CD4-positive, alpha-beta T cell treated with Interleukin-10 for 1 hour (primary cell): ENCODE measurements at places on chromosomes 6 and 20.

- DNase-seq = no peak
Measured at GRCh38 chr20:2476742-2477615, 6.4 kb upstream of the SNRPB start.

GRCh38 chr6:81766482-81767069, 14.1 kb upstream of the TENT5A start:
- no peak for DNase-seq

- no peak for DNase-seq
Measured at GRCh38 chr6:75619230-75619899, 17.7 kb downstream of the SENP6 start.

- DNase-seq = no peak
Measured at GRCh38 chr6:40973304-40973703, 65.7 kb downstream of the UNC5CL start.

- DNase-seq = no peak
Measured at GRCh38 chr6:131038597-131039344, 24.3 kb downstream of the EPB41L2 start.

DNA sequence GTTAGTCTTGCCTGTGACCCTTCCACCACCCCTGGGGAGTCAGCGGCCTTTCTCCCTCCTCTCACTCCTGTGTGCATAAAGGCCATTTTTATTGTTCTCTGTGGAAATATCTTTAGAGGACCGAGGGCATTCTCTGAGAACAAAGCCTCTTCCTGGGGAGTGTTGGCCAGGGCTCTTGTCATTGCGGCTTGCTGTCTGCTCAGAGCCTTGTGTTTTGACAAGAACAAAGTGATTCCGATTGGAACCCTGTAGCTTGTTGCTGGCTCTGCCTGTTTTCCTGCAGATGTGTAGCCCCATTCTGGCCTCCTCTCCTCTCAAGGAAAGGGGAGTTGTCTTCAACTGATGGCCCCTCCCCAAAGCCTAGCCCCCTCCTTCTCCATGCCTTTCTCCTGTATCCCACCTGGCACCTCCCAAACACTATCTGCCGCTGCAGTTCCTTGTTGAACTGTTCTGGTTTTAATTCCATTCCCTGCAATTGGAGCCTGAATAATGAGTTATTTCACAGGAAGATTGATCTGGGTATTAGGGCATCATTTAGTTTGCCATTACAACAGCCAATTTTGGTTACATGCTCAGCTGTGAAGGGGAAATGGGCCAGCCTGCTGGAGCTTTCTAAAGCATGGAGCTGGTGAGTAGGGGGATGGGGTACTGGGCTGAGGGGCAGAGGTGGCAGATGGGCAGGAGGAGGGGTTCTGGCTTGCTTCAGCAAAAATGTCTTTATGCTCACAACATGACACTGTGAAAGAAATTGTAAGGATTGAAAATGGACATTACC, 252.5 kb downstream of the LRFN2 start:
- no peak for DNase-seq

DNA sequence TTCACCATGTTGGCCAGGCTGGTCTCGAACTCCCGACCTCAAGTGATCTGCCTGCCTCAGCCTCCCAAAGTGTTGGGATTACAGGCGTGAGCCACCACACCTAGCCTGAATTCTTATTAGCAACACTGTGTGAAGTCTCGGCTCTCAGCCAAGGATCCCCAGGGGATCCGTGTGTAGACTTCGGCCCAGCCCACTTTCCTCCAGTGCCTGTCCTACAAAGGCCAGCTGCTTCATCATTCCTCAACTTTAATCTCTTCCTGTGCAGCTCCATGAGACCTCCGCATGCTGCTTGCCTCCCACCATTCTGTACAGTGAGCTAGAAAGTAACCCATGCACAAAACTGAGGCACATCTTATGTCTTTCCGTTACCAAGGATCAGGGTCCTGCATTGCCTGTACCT, 71.8 kb downstream of the SAMD3 start:
- no peak for DNase-seq

DNA sequence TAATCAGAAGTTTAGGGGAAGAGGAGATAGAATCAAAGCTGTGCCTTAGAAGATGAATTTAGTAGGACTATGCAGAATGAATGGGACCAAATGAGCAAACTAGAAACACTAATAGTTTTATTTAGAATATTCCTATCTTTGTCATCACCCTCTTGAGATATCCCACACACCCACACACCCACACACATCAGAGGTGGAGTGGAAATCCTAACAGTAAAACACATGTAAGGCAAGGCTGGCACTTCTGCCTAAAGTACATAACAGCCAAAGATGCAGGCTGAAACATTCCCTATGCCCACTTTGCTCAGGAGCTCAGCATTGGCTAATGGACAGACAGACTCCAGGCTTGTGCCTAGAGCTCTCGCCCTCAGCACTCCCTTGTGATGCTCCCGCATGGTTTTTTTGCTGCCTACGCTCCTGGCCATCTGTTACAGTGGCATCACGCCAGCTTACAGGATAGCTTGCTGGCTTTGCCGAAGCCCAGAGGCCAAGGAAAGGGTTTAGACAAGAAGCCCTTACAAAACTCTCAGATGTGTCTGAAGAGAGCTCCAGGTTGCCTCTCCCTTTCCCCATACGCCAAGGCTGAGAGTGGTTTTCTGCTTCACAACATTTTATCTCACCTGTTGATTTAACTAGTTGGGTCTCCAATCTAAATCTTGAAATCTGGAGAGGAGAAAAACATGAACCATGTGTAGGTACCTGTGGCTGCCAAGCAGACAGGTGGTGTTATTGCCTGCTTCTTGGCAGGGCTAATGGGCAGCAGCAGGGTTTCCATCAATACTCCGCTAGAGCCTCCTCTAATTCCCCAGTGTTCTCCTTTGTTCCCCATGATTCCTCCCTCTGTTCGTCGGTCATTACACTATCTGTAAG, 282.6 kb upstream of the ID4 start:
- no peak for DNase-seq

GRCh38 chr6:158649289-158650143, at the start of gene SYTL3:
TSS of gene SYTL3 (plus strand) at chr6:158650054. CDS start at chr6:158663269, 13,215 bp downstream.
- DNase-seq = peak; percentile 89

DNA sequence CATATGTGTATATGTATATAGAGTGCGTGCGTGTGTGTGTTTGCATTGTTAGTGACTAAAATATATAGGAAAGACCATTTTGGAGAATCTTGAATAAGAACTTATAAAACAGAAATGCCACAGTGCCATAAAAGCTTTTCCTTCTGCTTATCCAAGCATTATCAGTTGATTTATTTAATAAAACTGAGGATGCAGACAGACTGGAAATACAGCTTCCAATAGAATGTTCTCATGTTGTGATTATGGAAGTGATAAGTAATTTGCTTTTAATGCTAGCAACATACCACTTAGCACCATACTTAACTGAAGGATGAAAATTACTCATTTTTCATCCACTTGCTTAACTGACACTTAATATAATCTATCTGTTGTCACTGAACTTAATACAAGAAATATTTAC, 820.1 kb downstream of the TFAP2A start:
- DNase-seq = no peak

- DNase-seq = no peak
Measured at GRCh38 chr6:135372758-135373157, 124.8 kb downstream of the AHI1 start.

- DNase-seq = no peak
Measured at GRCh38 chr20:14706555-14706954, 369.1 kb upstream of the FLRT3 start.

- DNase-seq = no peak
Measured at GRCh38 chr6:109295109-109295773, 87.0 kb downstream of the CD164 start.

GRCh38 chr6:158095031-158095430, 73.0 kb downstream of the SERAC1 start:
- DNase-seq = no peak

DNA sequence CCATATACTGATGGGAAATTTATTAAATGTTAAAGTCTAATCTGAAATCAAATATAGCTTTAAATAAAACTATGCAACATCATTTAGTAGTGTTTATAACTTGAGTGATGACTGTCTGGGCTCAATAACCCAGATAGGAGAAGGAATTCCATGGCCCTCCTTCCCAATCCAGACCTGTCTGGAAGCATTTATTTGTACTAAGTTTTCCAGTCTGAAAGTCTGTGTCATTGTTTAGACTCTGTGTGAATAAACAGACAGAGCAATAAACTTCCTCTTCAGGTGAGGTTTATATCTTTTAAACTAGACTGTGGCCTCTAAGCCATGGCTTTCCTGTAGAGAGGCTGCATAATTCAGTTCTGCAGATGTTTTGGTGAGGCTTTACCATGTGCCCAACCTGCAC, 176.4 kb downstream of the SOX4 start:
- DNase-seq = no peak

DNA sequence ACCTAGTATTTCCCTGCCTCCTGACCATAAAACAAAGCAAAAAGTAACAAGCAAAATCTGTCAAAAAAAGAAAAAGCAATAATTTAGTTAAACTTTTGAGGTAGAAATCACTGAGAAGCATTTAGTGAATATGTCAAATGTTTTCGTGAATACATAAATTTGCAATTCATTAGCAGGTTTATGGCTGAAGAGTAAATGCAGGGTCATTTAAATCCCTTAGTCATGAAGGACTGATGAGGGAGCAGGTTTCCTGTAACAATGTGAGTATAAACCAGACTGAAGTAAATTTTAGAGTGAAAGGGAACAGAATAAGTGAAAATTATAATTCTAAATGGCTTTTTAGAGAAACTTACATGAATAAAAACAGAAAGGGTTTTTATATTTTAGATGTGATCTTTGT, 313.5 kb upstream of the MANEA start:
- no peak for DNase-seq

DNA sequence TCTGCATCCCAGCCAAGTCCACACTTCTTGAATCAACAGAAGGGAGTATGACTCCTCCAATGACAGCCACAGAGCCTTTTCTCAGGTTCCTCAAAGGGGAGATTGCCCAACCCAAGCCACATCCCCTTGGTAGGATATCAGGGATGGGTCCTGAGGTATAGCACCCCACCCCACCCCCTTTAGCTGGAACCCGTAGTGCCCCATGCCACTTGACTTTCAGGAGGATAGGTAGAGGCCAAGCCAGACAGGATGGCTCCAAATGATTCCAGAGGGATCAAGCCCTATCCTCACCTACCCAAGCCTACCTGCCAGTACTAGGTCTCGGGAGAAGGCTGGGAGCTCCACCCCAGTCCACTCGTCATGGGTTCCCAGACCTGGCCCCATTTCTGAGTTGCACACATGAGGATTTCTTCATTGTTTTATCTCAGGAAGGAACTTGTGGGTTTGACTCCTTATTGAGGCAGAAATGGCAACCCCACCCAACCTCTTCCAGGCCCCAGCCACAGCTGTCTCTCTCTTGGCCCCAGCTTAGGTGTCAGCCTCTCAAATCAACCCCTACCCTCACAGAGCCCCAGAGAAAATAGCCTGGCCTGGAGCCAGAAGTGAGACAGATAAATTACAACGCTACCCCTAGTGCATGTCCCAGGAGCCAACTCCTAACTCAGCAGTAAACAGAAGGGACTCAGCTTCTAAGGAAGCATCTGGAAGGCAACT, 3.6 kb downstream of the CCND3 start:
- DNase-seq = peak; percentile 71

DNA sequence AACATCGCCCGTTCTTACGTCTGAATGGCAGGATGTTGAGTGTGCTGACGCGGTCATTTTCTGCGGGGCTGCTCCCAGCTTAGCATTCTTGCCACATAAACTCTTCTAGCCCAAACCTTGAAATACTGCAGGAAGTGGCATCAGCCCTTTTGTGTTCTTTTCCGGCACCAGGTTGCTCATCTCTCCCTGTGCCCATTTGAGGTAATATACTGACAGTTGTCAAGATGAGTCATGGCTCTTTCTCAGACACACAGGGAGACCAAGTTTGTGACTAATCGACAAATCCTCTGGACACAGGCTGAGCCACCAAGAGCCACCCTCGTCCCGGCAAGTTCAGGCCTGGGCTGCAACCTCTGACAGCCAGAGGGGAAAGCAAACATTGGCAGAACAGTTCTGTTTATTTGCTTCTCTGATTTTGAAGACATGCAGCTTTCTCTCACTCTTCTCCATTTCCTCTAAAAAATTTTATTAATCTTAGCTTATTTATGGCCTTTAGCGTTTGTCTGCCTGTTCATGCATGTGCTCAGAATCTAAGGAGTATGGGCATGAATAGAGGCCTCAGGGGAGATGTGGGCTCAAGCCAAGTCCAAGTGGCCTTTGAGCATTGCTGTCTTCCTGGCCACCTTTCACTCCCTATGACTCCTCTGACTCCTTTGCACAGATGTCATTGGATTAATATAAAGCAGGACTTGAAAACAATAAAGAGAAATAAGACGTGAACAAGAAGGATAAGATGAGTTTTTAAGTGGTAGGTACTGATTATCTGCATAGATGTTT, 328.2 kb upstream of the JAG1 start:
- no peak for DNase-seq

DNA sequence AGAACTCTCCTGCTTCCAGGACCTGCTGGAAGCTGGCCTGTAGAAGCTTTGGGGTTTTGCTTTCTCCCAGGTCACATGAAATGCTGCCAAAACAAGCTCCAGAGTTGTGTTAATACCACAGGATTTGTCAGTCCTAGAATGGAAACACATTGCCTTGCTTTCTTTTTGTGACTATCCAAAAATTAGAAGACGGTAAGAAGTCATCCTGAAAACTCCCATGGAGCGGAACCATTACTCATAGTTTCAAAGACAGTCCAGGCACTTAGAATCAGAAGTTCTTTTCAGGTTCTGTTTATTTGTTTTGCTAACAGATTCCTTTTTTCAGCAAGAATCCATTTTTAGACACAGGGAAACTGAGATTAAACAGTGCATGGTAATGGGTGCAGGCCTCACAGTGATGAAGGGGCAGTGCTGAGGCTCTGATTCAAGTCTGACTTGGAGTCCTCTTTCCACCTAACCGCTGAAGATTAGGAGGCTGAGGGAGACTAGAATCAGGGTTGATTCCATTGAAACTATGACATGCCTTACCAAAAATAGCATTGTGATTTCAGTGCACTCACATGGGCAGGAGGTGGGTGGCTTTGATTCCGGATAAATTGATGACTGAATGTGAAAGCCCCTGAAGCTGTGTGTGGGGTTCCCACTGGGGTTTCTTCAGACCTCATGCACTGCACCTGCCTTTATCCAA, 72.2 kb upstream of the NAA20 start:
- no peak for DNase-seq

- DNase-seq = no peak
Measured at GRCh38 chr6:45946887-45947286, 68.8 kb downstream of the CLIC5 start.

- no peak for DNase-seq
Measured at GRCh38 chr20:2509468-2509781, 710 bp upstream of the ZNF343 start.
